ENCODE measurements at places on chromosomes 12 and 14.

- no peak for DNase-seq
These were observed 14.8 kb upstream of the DHRS2 start for GRCh38 chr14:23621204-23621931.

GRCh38 chr12:47387994-47388393, 308.2 kb upstream of the AMIGO2 start:
- no peak for DNase-seq

GRCh38 chr14:67556671-67557070, 23.6 kb downstream of the PLEKHH1 start:
- no peak for DNase-seq

DNA sequence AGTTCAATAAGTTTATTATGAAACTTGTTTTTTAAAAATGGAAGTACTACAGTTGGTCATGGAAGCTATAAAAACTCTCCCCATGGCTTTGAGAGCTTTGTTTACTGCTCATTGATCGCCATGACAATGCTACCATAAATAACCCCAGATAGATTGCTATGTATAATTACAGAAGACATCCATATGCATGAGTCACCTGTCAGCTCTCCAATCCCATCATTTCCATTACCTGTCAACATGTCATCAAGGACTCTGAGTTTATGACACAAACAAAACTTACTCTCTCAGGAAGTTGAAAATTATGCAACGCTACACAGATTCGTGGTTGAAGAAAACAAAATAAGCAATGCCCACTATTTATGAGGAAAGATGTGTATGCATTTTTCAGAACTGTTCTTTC, 144.4 kb downstream of the SEC23A start:
- DNase-seq: no peak

DNA sequence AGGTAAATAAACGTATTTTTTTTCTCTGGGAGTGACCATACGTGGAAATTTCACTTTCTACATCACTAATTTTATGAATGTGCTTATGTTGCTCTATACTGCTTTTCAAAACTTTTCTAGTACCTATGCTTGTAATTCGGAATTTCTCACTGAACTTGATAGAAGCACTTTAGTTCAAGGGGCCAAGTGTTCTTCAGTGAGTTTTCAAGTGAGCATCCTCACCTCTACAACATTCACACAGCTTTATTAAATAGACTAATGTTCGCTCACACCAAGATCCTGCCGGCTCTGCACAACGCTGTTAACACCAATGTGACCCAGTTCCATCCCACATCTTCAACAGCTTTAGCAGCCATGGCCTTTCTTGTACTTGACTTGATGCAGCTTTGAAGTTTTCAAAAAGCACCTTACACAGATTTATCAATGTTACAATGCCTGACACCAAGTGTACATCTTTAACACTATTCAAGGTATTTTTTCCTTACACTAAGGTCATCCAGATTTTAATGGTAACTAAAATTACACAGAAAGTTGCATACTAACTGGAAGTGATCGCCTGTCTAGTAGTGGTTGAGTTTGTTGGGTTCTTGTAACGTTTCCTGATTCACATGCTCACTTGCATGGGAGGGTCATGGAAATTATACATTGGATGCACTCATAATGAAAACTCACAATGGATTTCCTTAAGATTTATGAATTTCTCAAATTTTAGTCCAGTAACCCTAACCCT, 4.5 kb downstream of the UBC start:
- no peak for DNase-seq

GRCh38 chr12:75996861-75997447, 34.6 kb downstream of the PHLDA1 start:
- DNase-seq: no peak

Data from H54 (cell line).